ENCODE measurements at places on chromosomes 6 and 20.

- DNase-seq, result no peak
Observed at GRCh38 chr6:100371591-100371990, 93.1 kb downstream of the SIM1 start.

DNA sequence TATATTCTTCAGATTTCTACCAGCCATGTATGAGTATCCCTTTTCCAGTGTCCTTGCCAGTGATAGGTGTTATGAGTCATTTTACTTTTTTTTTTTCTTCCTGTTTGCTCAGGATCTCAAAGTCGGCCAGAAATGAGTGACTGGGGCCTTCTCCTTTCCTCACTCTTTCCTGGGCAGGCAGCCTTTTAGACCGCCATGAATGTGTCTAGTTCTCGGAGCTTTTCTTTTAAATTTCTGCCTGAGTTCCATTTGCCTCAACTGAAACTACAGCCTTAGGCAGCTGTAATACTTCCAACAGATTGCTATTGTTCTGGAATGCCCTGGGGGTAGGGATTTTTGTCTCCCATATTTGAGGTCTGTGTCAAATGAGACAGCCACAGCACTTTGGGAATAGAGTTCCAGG is 83.7 kb downstream of the STXBP5 start:
- DNase-seq, result no peak

DNA sequence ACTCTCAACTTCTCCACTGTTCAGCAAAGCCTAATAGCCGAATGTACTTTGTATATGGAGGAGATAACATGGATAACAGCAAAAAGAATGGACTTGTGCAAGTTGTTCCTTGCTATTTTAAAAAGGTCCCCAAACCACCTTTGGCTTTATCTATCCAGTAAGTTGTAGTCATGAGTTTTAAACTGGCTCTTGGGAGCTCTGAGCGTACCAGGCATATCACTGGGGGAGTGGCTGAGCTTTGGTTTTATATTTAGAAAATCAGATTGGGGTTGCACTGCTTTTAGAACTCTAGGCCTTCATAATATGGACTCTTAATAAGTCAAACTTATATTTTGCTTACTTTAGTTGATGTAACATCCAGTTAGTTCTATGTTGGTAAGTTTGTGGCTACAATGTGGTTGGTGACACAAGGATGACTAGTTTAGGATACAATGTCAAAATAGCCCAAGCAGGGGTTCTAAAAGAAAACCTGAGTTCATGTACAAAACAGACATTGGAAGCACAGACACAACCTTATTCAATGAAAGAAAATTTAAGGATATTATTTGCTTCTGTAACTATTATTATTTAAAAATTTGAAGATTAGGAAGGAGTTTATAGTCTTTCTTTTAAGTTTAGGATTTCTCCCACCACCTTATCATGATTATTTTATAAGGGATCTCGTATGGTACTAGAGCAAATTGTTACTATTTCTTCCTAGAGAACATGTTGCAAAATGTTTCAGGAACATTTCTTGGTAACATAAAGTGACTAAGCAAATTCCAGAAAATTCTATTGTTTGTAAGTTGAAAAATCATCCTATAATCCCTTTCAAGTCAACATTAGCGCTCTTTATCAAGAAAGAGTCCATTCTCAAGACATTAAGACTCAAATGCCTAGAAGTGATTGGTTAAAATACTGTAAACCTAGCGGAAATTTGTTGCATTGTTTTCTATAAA is 165.8 kb upstream of the SUPT3H start:
- DNase-seq, result no peak

GRCh38 chr6:156827382-156827781 is 50.2 kb downstream of the ARID1B start:
- no peak for DNase-seq

GRCh38 chr6:116313101-116313776 is 33.5 kb upstream of the TSPYL1 start:
- DNase-seq, result no peak

DNA sequence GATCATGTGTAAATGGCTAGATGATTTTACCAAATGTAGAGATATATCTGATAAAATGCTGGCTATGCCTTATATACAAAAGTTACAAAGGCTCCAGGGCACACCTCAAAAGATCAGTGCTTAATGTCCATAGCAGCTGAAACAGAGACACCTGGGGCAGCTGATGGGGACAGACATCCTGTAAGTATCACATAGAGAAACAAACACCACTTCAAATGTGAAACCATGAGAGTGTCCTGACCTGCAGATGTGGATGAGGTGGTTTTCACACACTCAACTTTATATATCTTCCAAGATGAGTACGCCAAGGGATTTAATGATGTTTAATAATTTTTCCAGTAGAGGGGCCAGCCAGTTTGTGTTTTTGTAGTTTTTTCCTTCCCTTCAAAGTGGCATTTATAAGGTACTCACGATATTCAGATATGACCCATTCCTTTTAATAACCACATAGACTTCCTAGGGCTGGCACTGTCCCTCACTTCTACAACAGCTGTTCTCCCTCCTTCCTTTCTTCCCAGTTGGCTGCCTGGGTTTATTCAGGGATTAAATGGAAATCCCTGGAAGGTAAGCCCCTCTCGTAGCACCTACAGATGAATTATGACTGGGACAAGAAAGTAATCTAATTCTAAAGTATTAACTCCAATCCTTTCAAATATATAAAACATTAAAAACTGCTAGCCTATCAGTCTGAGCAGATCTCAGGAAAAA is 50.3 kb upstream of the MCM9 start:
- no peak for DNase-seq

- no peak for DNase-seq
Observed at GRCh38 chr6:24778121-24778520, 3.4 kb downstream of the GMNN start.

DNA sequence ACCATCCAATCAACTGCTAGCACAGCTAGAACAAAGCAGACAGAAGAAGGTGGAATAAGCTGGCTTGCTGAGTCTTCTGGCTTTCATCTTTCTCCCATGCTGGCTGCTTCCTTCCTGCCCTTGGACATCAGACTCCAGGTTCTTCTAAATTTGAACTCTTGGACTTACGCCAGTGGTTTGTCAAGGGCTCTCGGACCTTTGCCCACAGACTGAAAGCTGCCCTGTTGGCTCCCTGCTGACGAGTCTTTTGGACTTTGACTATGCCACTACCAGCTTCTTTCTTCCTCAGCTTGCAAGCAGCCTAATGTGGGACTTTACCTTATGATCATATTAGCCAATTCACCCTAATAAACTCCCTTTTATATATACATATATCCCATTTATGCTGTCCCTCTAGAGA is 164.1 kb upstream of the GJE1 start:
- no peak for DNase-seq

- DNase-seq, result no peak
Observed at GRCh38 chr20:11452326-11452725, 465.4 kb upstream of the BTBD3 start.

DNA sequence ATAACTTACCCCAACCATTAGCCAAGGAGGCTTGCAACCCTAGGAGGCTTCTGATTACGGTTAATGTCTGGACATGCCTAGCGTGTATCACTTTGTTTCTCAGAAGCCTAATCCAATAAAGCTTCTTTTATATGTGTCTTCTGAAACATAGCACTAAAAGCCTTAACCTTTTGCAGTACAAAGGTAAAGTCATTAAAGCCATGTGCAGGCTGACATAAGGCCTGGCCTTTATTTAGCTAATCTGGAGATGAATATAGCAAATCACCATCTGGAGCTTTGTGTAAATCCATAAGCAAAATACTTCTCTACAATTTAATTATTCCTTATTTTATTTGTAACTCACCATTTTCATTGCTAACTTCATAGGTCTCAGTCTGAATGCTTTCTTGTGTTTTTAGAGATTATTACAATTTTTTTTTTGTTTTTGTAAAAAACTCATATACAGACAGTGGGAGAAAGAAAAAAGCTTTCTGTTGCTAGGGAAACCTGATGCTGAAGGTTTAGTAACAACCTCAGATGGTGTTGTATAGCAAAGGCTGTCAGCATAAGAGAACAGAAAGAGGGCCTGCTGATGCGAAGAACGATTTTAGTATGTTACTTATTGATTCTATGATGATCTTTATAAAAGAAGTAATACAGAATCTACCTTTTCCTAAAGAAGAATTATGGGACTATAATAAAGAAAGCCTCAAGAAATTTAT is at the start of gene EYS:
EYS (minus strand) TSS at position 101 of the 701 bp plus-strand sequence. CDS start 211,816 bp downstream, outside the sequence.
- DNase-seq, result no peak

DNA sequence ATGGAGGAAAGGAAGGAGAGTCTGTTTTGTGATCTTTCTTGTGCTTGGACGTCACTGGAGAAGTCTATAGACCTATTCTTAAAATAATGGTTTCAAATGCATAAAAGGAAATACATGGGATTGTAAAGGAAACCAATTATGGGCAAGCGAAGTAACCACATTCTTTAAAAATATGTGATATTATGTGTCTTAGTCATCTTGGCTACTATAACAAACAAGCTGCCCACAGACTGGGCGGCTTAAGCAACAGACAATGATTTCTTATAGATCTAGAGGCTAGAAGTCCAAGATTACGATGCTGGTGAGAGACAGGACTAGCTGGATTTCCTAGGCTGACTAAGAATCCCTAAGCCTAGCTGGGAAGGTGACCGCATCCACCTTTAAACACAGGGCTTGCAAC is 49.4 kb upstream of the CD83 start:
- no peak for DNase-seq

- DNase-seq, result no peak
Observed at GRCh38 chr6:38284802-38285394, 354.8 kb downstream of the BTBD9 start.

GRCh38 chr6:168370310-168370991 is 50.9 kb upstream of the DACT2 start:
- DNase-seq, result peak; percentile 81

DNA sequence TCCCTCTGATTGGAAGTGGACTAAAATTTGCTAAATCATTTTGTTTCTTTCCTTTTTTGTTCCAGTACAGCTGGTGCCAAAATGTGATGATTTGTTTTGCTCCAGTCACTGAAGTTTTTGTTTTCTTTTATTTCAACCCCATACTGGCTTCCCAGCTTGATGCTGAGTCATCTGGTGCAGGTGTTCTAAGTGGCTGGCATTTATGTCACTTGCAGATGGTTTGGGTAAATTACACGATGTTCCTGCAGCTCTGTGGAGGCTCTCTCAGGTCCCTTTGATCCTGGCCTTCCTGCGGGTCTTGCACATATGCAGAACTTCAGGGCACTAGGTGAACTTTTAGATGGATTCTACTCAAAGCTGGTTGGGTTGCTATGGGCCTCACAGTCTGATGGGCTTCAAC is 577.7 kb downstream of the HAO1 start:
- no peak for DNase-seq

All from stimulated activated CD4-positive, alpha-beta T cell treated with anti-CD3 and anti-CD28 coated beads, Interleukin-15, amount 100 ng/mL, for 24 hours (primary cell).